ENCODE measurements at places on chromosomes 1 and 21.

GRCh38 chr1:113545210-113545609 lies 154.9 kb downstream of the MAGI3 start:
- no peak for DNase-seq

GRCh38 chr1:212106286-212106792 lies 70.8 kb downstream of the DTL start:
- DNase-seq = no peak

DNA sequence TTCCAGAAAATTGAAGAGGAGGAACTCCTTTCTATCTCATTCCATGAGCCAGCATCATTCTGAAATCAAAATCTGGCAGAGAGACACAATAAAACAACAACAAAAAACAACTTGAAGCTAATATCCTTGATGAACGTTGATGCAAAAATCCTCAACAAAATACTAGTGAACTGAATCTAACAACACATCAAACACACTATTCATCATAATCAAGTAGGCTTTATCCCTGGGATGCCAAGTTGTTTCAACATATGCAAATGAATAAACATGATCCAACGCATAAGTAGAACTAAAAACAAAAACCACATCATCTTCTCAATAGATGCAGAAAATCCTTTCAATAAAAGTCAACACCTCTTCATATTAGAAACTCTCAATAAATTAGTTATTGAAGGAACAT lies 335.3 kb upstream of the BRINP3 start:
- no peak for DNase-seq

GRCh38 chr1:30668024-30668423 lies 55.4 kb downstream of the MATN1 start:
- no peak for DNase-seq

GRCh38 chr1:44747878-44748277 lies 8.2 kb downstream of the KIF2C start:
- DNase-seq = no peak

DNA sequence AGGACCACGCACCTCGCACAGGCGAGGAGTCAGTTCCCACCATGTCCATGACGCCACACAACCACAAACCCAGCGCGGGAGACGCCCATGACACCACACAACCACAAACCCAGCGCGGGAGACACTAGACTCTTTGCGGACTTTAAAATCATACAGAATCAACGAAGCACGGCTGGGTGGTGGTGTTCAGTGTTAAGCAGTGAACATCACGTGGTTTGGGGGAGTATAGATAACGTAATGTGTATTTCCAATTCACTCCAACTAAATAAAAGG lies 19.2 kb downstream of the PTTG1IP start:
- peak; percentile 41 for DNase-seq

GRCh38 chr1:54681358-54681757 lies 34.3 kb upstream of the TTC4 start:
- no peak for DNase-seq

Data from CD4-positive, alpha-beta T cell treated with Interleukin-4 for 1 hour (primary cell).